Inflammatory macrophage (primary cell): ENCODE measurements at places on chromosomes 13 and 19.

GRCh38 chr19:41530761-41531301 lies 45.1 kb upstream of the CEACAM21 start:
- peak; percentile 88 for DNase-seq

DNA sequence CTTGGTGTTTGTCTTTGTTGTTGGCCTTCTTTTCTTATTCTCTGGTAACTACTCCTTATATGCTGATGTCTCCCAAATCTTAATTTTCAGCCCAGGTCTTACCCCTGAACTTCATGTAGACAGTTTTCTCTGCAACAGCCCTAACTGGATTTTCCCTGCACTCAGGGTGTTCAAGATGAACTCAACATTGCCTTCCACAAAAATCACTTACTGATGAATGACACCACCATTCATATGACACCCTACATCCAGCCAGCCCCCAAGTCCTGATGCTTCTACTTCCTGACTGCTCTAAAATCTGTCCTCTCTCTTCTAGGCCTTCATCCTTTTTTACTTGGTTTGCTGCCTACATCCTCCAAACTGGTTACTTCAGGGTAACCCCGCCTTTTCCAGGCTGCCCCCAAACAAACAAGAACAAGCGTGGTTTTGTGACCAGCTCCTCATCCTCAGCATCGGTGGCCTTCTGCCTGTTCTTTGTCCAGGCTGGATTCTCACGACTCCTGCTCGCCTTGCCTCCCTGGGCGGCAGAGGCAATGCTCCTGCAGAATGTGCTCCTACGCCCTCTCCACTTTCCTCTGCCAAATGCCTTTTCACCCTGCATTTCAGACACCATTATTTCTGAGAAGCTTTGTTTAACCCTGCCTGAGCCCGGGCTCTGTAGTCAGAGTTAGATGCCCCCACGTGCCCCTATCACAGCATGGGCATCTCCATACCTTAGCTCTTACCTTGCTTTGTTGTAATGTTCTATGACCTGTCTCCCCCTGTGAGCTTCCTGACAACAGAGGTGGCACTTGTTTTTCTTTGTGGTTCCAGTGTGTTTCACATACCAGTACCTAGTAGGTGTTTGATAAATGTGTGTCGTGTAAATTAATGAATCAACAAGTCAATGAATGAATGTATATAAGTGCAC lies 61.8 kb downstream of the WDFY2 start:
- DNase-seq: no peak

DNA sequence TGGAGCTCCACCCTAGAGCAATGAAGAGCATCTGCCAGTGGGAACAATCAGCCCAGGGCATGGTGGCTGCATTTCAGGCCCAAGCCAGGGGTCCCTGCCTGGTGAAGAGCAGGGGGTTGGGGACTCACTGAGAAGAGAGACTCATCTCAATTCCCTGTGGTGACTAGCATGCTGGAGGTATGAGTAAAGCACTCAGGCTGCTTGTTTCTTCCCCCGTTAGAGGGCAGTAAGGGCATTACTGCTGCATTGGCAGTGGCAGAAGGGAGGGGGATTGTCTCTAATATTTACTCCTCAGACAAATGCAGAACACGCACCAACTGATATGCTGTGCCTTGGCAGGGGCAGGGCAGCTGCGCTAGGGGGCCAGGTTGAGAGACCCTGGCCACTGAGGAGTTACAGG lies 329.1 kb downstream of the SLITRK5 start:
- no peak for DNase-seq

- DNase-seq: peak; percentile 28
Observed at GRCh38 chr19:40768869-40769268, 6.5 kb upstream of the MIA start.

- DNase-seq: no peak
Observed at GRCh38 chr19:50547385-50548190, 20.6 kb downstream of the LRRC4B start.

DNA sequence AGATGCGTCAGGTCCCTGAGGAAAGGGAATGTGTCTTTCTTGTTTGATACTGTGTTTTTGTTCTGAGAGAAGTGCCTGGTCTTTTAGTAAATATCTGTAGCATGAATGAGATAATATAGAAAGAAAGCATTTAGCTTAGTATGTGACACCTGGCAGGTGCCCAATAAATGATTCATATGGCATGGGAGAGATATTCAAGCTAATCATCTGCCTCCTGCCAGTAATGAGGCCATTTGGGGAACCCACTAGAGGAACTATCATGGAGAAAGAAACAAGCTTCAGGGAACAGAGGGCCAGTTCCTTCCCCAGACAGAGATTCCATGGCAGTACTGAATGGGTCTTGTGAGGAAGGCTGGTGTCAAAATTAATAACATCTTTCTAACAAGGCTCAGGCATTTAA lies 603.9 kb downstream of the DCT start:
- no peak for DNase-seq
